Mammary epithelial cell (primary cell): ENCODE measurements at places on chromosomes 12 and 14. TPM values are rescaled to one million over a fixed set of nuclear protein-coding genes. Genes with fewer than 3 reads are reported as not detected.

TAS2R20 gene
- 1.4 and 1.7 TPM in 2 replicates for total RNA-seq

NANOG gene
- not detected for total RNA-seq

DDHD1 gene
- 17.7 and 18.0 TPM in 2 replicates for total RNA-seq

SELPLG gene
- total RNA-seq = 0.47 and 0.48 TPM in 2 replicates

GRCh38 chr14:78016532-78016931, 153.6 kb upstream of the NRXN3 start:
- DNase-seq = no peak

GRCh38 chr14:64745511-64746091, 41.4 kb downstream of the PLEKHG3 start:
- DNase-seq = no peak

DNA sequence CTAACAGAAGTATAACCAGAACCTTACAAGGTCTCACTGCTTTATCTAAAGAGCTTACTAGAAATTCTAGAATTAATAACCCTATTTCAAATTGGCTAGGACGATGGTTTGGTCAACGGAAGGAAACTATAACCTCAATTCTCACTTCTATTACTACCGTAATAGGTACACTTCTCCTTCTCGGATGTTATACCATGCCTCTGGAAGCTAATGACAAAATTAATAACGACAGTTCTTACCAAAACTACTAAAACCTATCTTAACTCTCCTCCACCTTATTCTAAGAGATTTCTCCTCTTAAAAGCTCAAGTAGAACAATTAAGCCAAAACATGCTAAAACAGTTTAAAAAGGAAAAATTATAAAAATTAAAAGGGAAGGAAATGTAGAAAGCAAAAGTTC, 23.7 kb upstream of the UBC start:
- DNase-seq = no peak

DNA sequence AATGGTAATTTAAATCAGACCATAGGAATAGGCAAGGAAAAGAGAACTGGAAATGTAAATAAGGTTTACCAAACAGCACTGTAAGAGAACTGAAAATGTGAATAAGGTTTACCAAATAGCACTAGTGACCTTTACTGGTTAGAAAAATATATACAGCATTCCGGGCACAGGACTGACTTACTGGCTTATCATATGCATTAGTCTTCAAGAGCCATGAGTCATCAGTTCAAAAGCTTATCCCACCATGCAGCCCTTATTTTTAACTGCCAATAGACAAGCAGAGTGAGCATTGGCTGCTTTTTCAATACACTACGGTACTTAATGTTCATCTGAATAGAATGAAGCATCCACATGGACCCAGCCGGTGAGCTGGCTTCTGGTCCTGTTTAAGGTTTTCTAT, 13.0 kb upstream of the NELL2 start:
- no peak for DNase-seq

DNA sequence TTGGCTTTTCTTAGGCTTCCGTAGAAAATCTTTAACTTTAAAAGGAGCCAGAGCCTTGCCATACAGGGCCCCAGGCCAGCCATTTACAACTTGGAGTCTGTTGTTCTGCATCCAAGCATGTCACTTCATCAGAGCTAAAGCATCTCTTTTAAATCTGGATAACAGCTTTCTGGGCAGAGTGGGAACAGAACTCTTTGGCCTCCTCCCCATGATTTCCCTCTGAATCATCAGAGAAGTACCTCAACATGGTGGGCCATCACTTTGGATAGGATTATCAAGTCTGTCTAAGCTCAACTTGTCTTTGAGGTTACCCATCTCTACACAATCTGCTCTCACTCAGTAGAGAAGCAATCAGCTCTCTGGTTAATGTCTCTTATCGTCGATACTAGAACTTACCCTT, 170.9 kb downstream of the SLC6A15 start:
- no peak for DNase-seq

DNA sequence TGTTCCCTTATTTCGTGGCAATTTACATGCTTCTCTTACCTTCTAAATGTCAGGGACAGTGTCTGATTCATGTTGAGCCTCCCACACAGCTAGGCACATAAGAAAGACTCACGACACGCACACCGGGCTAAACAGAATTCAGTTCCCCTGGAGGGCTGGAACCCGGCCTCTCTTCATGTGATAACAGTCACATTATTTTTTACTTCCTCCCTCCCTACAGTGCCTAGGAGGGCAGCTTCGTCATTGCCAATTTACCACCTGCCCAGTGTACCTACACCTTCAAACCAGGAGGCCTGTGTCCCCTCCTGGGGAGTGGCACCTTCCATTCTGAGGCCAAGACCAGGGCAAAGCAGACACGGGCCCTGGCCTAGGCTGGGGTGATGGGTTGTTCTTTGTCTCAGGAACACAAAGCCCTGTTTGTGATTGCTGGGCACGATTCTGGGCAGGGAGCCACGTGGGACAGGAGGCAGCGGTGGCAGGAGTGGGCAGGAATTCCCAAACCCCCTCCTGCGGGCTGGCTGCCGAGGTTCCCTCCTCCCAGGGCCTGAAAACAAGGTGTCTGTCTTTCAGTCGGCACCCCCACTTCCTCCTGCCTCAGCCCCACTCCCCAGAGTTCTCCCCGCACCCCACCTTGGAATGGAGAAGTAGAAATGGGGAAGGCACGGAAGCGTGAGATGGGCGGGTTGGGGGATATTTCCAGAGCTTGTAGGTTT, 6.8 kb upstream of the RASAL1 start:
- DNase-seq = no peak

DNA sequence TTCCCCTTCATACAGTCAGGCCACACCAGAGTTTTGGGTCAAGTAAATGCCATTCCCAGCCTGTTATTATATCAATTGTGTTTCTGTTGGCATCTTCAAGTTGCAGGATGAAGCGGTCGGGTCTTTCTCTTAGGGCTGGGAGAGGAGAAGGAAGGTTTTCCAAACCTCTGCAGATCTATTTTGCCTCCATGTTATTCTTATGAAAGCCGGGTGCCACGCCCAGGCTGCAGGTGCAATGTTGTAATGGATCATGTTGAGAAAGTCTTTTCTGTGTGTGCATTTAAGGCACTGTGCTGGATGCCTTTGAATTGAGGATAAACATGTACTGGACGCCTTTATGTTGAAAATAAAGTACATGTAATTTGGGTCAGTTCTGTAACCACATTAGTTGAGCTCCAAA, 164.4 kb upstream of the HIF1A start:
- DNase-seq = no peak
